ENCODE measurements at places on chromosomes 13 and 19.

DNA sequence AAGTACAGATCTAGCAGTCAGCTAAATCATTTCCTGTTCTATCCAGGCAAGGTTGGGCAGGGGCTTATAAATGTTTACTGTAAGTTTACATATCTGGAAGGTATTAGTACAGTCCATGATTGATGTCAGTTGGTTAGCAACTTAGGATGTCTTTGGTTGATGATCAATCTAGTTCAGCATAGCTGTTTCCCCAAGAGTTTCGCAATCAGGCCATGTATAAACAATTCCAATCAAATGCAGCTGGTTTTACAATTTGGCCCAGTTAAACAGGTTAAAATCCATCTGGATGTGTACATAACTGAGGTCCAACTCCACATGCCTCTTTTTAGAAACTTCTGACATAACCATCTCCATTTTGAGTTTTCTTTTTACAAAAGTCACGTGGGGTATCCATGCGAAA is 6.9 kb downstream of the ZNF221 start:
- DNase-seq = no peak

- no peak for DNase-seq
Observed at GRCh38 chr19:1243768-1244692, 2.5 kb downstream of the ATP5F1D start.

GRCh38 chr13:98520674-98521449 is 56.0 kb downstream of the STK24 start:
- DNase-seq = no peak

GRCh38 chr13:103757361-103757760 is 691.1 kb upstream of the SLC10A2 start:
- no peak for DNase-seq

- no peak for DNase-seq
Observed at GRCh38 chr13:84399320-84400085, 517.2 kb upstream of the SLITRK1 start.

DNA sequence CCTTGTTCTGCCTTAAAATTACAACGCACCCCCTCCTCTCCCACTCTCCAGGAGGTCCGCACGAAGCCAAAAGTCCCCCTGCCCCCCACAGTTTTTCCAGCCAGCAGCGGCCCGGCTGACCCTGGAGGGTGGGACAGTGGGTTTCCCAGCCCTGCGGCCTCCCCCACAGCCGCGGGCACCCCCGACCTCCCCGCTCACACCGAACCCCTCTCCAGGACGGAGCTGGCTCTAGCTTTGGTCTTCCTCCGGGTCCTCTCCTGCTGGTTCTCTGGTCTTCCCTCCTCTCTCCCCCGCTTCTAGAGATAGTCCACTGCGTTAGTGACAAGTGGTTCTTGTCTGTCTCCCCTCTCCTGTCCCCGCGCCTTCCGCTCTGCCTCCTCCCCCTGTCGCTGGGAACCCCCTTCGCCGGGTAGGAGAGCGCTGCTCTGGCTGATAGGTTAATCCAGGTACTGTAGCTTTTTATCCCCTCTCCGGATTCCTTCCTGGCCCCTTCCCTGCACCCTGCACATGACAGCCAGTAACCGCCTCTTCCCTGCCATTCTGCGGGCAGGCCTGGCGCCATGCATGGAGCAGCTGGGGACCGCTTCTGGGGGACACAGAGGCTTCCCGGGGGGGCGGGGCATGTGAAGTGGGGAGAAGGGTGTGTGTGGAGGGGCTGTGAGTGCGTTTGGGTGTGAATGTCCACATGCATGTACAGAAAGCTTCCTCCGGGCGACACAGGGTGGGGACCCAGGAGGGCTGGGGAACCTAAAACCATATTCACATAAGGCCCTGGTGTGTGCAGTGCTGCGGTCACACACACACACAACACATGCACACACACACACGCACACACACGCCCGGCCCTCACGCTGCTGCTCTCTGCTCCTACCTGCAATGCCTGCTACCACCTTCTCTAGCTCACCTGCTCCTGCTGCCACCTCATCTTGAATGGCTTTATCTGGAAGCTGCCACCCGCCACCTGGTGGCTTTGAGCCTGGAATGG is 17.2 kb downstream of the PRR36 start:
- DNase-seq = no peak

GRCh38 chr13:110799246-110800236 is 86.0 kb downstream of the ING1 start:
- peak; percentile 13 for DNase-seq

- no peak for DNase-seq
Observed at GRCh38 chr19:13033819-13034611, 38.7 kb downstream of the NFIX start.

DNA sequence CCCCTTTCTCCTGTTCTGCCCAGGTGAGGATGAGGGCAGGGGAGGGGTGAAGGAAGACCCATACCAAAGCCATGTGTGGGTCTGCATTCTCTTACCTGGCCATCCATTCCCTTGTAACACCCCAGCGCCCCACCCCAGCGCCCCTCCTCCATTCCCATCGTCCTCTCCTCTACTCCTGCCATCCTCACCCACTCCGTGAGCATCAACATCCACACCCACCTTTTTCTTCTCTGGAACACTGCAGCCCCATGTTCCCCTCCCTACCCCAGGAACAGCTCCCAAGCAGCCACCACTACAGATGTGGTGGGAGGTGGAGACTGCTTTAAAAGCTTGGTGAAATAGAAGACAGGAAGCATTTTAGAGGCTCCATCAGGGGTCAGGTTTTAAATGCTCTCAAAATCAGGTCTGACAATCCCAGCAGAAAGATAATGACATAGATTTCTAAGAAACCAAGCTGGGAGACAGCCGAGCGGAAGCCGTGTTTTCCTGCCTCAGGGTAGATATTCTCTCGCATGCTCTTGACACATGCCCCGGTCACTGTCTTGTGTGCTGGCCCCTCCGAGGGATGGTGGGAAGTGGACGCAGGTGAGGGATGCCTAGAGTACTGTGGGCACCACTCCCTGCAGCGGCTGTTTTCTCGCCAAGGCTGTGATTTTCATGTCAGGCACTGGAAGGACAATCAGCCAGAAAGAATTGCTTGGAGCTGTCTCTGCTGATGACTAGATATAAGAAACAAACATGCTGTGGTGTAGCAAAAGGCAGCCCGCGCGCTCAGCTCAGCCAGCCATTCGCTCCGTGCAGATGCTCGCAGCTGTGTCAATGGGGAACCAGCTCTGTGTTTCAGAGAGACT is 9.8 kb downstream of the MEDAG start:
- DNase-seq = no peak

DNA sequence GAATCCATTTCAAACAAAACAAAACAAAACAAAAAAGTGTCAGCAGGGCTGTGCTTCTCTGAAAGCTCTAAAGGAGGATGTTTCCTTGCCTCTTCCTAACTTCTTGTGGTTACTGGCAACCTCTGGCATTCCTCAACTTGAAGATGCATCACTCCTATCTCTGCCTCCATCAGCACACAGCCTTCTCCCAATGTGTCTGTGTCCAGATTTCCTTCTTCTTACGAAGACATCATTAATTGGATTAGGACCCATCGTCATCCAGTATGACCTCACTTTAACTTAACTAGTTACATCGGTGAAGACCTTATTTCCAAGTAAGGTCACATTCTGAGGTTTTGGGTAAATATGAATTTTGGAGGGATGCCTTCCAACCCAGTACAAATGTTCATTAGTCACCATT is 33.8 kb upstream of the GTF2F2 start:
- DNase-seq = no peak

DNA sequence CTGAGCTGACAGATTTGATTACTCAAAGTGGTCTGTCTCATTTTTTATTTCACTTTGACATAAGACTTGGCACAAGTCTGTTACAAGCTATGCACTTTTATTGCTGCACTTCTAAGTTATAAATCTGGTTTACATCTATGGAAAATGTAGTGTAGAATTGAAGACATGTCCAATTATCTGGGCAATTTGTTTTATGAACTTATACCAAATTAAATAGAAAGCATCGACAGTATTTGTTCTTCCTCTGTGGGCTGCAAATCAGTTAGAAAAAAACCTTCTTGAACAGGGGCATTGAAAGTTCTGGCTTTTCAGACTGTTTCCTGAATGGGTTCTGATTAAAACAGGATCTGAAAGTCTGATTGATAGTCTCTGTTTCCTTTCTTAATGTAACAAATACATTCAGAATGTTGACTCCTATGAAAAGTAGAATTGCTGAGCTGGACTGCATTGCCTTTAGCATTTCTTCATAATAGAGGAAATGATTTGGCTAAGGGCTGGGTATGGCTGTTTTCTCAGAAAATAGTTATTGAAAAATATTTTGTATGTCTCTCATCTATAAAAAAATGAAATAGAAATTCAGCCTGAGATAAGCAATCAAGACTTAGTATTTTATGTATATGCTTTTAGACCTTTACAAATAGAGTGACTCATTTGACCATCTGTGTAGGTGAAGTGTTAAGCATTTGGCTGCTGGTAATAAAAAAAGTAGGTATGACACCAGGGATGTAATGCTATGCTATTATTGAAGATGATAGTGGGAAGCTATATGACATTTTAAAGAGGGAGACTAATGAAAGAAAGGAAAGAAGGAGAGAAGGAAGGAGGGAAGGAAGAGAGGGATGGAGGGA is 210.9 kb upstream of the SPRY2 start:
- DNase-seq = no peak

GRCh38 chr13:74187564-74187963 is 53.4 kb upstream of the KLF12 start:
- no peak for DNase-seq

DNA sequence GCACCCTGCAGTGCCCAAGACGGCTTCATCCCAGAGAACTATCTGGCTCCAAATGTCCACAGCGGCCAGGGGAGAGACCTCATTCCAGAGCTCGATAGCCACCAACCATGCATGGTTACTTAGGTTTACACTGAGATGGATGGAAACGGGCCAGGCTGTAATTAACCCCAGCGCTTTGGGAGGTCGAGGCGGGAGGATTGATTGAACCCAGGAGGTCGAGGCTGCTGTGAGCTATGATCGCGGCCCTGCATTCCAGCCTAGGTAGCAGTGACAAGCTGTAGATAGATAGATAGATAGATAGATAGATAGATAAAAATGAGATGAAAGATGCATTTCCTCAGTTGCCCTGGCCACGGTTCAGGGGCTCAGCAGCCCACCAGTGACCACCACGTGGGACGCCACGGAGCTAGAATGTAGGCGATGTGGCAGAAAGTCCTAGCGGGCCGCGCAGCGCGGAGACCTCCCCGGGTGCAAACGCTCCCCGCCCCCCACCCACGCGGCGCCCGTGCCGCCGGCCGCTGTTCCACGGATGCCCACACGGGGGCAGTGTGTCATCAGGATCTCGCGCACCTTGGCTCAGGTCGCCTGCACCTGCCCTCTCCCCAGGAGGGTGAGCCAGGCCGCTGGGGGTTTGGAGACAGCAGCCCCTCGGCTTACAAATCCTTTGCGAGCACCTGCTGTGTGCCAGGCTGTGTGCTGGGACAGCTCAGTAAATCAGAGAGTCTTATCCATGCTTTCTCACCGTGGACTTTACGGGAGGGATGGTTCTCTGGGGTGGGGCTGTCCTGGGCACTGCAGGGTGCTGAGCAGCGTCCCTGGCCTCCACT is 13.5 kb upstream of the TLE5 start:
- no peak for DNase-seq

GRCh38 chr13:32737111-32737571 is 150.9 kb downstream of the PDS5B start:
- no peak for DNase-seq

GRCh38 chr13:60441761-60442160 is 44.7 kb downstream of the TDRD3 start:
- DNase-seq = no peak

GRCh38 chr19:29549105-29550070 is 23.6 kb downstream of the VSTM2B start:
- DNase-seq = no peak

DNA sequence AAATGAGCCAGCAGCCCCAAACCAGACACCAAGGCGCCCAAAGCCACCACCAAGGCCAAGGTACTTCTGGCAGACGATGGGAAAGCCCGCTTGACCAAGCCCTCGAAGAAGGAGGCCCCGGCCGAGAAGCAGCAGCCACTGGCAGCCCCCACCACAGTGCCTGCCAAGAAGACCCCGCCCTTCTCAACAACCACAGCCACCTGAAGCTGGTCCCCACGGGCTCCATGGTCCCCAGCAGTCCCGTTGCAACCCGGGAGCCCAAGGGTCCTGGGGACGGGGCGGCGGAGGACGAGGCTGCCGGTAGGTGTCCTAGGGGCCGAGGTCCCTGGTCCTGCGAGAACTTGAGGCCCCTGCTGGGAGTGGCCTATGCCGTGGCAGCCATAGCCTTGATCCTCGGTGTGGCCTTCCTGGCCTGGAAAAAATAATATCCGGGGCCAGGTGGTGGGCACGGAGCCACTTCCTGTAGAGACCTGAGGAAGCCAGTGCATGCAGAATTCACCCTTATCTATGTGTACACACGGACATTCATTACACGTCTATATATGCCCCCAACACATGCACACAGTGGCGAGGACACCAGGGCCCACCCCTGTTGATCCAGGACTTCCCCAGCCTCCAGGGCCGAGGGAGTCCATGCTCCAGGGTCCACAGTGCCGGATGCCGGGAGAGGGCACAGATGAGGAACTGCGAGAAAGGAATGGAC is 13.8 kb downstream of the C1QTNF9 start:
- DNase-seq = no peak

DNA sequence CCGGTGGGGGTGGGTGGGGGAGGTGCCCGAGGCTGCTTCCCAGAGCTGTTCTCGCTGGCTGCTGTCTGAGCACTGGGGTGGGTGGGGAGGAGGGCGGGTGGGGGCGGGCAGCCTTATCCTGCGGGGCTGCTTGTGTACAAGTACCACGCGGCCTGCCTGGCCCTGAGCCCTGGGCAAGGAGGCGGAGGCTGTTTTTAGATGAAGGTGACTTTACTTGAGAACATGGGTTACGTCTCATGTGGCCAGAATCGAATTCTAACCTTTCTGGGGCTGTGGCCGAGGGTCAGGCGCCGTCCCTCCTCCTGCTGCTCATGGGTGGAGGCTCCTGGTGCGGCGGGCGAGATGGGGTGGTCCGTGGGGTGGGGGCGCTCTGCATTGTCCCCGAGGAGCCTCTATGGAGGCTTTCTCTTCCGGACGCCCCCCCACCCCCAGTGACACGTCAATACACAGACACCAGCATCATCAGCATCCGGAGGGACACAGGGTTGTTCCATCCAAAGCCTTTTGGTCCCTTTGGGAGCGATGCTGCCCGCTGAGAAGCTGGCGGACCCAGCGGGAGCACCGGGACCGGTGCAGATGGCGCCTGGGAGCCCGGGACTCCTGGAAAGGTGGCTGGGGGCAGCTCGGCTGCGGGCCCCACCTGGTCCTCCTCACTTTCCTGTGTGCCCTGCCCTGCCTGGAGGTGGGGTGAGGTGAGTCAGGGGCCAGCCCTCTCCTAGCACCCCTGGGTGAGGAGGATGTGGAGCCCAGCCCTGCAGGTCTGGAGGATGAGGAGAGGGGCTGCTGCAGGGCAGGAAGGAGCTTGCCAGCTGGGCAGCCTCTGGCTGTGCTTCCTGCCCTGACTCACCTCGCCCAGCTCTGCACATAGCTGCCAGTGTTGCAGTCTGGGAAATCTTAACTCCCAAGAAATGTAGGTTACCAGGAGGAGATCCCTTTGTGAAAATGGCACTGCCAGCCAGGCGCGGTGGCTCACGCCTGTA is 3.4 kb downstream of the BSG start:
- DNase-seq = no peak

Data from non-pigmented ciliary epithelial cell (primary cell).